Lower leg skin (tissue), 4 donors: ENCODE measurements at places on chromosomes 11 and 22. TPM values are rescaled to one million over a fixed set of nuclear protein-coding genes. Genes with fewer than 3 reads are reported as not detected.

ASPHD2 gene
- 31.4 TPM for total RNA-seq

- DNase-seq, result no peak
Measured at GRCh38 chr11:64850979-64851567, 6.6 kb upstream of the CDC42BPG start.

DNA sequence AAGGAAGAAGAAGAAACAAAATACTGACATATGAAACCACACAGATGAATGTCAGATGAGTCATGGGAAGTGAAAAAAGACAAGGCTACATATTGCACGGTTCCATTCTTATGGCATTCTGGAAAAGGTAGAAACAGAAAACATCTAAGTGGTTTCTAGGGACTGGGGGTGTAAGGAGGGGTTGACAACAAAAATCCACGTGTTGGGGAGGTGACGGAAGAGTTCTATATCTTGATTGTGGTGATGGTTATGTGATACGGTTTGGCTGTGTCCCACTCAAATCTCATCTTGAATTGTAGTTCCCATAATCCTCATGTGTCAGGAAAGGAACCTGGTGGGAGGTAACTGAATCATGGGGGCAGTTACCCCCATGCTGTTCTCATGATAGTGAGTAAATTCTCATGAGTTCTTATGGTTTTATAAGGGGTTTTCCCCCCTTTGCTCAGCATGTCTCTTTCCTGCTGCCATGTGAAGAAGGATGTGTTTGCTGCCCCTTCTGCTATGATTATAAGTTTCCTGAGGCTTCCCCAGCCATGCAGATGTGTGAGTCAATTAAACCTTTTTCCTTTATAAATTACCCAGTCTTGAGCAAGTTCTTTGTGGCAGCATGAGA is 6.4 kb upstream of the ARFGAP3 start:
- no peak for DNase-seq

DNA sequence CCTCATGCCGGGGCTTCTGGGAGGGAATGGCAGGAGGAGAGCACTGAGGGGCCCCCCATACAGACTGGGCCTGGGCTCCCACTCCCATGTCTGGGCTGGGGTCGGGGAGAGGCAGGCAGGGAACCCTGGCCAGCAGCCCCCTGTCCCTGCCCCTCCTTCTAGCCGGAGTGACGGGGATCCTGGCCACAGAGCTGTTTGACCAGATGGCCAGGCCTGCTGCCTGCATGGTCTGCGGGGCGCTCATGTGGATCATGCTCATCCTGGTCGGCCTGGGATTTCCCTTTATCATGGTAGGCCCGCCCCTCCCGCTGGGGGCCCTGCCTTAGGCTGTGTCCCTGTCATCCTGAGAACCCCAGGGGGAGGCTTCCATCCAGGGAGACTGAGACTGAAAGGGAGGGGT is 10.0 kb upstream of the MIF start:
- DNase-seq, result no peak

DNA sequence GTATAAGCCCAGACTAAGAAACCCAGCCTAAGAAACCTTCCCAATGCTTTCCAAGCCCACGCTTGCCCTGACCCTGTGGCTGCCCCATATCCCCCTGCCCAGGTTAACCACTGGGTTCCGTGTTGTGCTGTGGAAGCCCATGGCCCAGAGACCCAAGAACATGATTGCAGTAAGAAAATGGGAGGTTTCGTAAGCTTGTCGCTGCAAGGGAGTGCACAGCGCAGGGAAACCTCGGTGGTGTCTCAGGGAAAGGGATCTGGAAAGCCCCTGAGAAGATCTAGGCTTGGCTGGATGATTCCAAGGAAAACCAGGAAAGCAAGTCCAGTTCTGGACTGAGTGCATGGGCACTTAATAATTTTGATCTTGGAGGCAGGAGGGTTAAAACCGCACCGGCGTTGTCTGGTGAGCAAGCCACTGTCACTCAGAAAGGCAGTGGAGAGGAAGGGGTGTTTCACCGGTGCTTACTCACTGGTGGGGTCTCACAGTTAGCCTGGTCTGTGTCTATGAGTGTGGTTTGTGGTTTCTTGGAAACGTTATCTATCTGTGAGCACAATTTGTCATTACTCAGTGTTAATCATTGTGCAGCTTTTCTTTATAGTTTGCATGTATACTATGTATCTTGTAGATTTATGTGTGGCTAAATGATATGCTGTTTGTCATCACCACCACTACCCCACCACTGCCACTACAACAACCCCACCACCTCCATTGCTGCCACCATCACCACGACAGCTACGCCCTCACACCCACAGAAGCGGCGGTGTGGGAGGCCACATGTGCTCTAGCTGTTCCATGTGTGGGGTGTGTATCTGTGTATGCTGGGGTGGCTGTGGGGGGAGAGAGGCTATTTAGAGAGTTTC is 53.3 kb upstream of the PRDM11 start:
- DNase-seq, result peak; percentile 62

TIMM8B gene
- 38.9 TPM for total RNA-seq

TRIM48 gene
- total RNA-seq, result not detected

DNA sequence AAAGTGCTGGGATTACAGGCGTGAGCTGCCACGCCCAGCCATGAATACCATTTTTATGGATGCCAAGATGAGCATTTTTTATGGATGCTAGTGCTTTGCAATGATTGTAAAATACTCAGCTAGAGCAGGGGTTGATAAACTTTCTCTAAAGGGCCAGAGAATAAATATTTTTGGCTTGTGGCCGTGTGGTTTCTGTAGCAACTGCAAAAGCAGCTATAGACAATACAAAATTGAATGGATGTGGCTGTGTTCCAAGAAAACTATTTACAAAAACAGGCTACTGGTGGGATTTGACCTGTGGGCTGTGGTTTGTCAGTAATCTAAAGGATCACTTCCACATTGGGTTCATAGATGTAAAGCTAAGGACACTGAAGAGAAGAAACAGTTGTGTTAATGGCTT is 56.0 kb downstream of the COMMD9 start:
- DNase-seq, result no peak

GLB1L2 gene
- 20.4 TPM for total RNA-seq

DNA sequence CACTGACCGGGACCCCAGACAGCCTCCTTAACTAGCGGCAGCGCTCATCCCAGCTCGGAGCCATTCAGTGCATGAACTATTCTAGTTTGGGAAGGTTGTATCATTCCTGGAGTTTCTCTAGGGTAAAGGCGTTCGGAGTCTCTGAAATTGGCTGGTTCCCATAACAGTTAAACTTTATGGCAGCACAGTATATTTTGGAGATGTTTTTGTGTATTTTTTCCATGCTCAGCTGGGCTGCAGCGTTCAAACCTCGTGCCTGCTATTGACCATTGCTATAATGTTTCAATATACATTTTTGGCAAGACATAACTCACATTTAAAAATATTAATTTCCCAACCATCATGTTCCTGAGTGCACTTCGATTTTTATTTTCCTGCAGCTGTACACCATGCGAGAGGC is 169.7 kb downstream of the ST3GAL4 start:
- DNase-seq, result no peak

GRCh38 chr11:76849376-76849775 is 11.3 kb upstream of the ACER3 start:
- no peak for DNase-seq

- no peak for DNase-seq
Measured at GRCh38 chr22:46753360-46753759, 9.1 kb upstream of the TBC1D22A start.

DNA sequence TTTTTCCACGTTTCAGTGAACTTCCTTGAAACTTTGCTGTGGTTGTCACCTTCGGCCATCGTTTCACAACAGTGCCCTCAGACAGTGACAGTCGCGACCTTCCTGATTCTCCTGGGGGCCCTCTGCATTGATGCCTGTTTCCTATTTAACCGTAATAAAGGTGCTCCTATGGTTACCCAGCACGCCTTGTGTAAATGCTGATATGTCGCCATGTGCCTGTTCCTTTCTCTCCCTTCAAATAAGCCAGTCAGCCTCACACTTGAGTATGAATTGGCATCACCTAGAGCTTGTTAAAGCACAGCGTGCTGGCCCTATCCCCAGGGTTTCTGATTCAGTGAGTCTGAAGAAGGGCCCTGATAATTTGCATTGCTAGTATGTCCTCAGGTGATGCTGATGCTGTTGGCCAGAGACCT is 104.8 kb downstream of the MICAL2 start:
- no peak for DNase-seq

OSM gene
- total RNA-seq, result 0.34 TPM

DNA sequence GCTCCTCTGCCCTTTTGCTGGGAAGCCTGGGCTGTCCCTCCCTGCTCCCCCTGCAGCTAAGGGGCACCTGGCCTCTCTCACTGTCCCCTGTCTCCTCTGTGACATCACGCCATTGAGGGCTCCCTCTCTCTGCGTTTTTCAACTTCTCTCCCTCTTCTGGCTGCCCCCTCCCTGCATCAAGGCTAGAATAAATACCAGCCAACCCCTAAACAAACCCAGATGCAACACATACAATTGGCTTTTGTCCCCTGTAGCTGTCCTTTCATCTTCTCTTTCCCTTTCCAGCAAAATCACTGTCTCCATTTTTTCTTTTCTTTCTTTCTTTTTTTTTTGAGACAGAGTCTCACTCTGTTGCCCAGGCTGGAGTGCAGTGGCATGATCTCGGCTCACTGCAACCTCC is 3.3 kb upstream of the MIEF1 start:
- no peak for DNase-seq

CSF2RB gene
- 3.2 TPM for total RNA-seq

EI24 gene
- total RNA-seq, result 66.4 TPM

ISX gene
- total RNA-seq, result 0.15 TPM

DNA sequence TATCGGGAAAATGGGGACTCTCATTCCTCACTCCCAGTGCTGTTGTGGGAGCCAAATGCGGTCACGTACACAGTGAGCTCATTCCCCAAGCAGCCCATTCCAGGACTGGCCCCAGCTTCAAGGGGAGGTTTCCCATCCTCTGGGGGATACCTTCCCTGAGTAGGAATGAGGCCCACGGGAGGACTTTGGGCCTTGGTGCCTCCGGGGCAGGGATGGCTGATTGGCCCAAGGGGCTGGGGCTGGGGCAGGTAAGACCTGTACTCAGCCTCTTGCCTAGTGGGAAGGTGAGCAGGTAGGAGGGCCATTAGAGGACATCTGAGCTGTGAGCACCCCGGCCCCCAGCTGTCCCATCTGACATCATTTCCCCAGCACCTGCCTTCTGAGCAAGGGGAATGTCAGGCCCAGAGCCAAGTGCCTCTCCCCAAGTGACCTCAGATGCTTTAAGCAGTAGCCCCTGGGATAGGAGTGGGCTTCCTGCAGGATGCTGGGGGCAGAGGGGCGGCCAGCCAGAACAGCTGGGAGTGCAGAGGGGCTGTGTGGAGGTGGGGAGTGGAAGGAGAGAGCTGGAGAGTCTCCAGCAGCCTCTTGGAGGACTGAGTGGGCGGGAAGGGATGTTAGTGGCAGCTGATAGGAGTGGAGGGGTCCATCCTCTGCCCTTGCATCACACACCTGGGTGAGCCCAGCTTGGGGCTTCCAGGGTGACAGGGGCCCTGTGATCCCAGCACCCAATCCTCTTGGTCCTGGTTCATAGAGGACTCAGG is 58.4 kb downstream of the CD82 start:
- peak; percentile 13 for DNase-seq

- no peak for DNase-seq
Measured at GRCh38 chr22:42813501-42813900, 43.6 kb downstream of the ARFGAP3 start.

- DNase-seq, result no peak
Measured at GRCh38 chr11:85854212-85854556, 999 bp upstream of the CCDC83 start.

DNA sequence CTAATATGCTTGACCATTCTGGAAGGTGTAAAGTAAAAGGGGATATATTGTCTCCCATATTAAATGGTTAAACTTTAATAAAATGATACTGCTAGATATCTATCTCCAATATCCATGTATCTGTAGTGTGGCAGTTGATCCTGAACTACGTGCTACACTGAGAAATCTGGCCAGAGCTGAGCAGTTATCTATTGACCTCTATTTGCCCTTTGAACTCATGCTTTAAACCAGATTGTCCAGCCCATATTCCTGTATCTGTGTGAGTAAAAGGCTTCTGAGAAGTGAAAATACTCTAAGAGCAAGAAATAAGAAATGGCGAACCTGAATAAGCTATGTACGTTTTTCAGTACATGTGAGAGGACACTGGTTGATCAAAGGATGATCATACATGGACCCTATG is 39.0 kb upstream of the ANGPTL5 start:
- no peak for DNase-seq

DNA sequence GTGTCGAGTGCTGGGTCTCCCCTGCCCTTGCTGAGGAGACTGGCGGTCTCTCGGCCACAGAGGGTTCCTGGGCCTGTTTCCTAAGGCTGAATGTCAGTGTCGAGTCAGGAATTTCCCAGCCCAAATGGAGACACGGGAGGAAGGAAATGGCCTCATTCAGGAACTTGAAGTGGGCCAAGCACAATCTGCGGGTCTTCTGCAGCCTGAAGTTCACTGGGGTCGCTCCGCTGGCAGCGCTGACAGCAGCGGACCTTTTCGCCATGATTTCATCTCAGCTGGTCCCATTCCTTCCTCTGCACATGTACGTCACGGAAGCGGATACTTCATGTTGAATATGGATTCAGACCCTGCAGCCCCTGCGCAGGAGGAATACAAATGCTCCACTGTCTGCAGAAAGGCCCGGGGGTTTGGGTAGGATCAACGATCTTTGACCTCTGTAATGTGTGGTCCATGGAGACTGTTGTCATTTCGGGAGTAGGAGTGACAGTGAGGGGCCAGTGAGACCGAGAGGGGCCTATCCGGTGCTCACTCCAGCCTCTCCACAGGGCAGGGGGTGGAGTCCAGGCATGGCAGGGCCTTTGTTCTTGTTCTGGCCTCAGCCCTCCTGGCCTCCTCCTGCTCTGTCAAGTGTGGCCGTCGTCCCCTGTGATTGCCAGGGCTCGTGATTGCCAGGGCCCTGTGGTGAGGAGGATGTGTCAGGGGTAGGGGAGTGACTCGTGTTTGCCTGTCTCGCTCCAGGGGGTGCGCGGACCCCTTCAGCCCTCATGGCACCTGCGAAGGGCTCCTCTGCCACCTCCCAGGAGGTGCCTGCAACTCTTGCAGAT is 402.3 kb downstream of the TBC1D22A start:
- DNase-seq, result no peak

- DNase-seq, result no peak
Measured at GRCh38 chr22:27692243-27692642, 109.3 kb downstream of the MN1 start.

DNA sequence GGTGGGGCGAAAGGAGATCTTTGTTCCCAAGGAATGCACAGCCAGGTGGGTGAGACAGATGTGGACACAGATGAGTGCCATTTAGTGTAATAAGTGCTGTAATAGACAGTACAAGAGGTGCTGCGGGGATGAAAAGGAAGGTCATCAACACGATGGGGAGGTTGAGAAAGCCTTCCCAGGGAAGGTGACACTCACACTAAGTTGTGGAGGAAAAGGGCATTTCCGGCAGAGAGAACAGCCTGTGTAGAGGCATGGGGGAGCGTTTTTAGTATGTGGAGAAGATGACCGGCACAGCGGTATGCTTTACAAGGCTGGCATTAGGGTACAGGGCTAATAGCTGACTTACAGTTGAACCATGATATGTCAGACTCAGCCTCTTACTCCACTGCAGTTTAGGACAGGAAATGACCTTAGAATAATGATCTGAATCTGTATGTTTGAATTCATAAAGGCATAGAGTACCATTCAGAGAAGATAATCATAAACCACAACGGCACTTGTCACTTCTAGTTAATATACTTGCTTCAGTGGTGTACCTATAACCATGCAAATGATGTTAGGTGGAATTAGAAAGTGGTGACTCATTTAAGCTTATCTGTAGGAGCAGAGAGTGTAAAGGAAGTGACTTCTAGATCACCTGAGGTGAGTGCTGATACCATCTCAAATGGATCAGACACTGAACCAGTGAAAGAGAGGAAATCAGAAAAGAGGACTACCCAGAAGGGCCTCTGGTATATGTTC is 60.6 kb downstream of the FAM83F start:
- no peak for DNase-seq

PHF21B gene
- total RNA-seq, result not detected

HDHD5 gene
- 39.1 TPM for total RNA-seq

GRCh38 chr11:102661040-102661439 is 35.9 kb upstream of the MMP20 start:
- no peak for DNase-seq
